Activated naive CD4-positive, alpha-beta T cell treated with Interleukin-2 at 50 U/mL for 16 hours (primary cell): ENCODE measurements at places on chromosomes 4 and X.

- DNase-seq = no peak
Measured at GRCh38 chrX:24204958-24205357, 55.4 kb downstream of the ZFX start.

DNA sequence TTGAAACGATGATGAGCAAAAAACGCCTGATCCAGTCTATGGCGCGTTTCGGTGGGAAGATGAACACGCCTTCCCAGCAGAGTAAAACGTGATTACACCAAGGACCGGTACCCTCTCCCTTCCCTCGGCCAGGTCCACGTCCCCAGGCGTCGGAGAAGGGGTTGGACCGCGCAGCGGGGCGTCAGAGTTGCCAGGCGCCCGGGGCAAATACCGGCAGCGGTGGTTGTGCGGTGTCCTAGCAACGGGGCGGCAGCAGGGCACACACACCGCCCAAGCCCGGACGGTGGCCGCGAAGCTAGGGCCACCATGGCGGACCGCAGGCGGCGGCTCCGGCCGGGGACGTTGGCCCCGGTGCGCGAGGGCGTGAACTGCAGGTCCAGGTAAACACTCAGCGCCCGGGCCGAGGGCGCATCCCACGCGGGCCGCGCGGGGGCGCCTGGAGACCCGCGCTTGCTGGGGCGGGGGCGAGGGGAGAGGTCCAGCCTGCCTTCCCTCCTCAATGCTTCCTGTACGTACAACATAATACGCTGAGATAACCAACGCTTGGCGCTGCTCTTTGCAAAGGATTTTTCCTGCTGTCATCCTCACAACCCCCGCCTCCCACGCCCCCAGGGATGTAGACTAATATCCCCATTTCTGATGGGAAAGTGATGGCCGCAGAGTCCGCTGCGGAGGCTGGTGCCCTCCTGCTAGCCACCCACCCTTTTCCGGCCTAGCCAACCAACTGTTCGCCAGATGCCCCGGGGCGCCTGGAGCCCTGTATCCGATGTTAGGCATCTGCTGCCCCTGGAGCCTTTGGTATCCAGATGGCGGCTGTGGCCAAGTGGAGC, at the start of gene FAM47E:
Gene FAM47E, plus strand, starts transcription at position 281 of the 830 bp plus-strand sequence. Its CDS starts 26 bp downstream, at position 307.
- peak; percentile 31 for DNase-seq

- no peak for DNase-seq
Measured at GRCh38 chr4:168784786-168785461, 225.1 kb downstream of the CBR4 start.

GRCh38 chr4:85725721-85726170, 250.8 kb downstream of the ARHGAP24 start:
- DNase-seq = no peak

DNA sequence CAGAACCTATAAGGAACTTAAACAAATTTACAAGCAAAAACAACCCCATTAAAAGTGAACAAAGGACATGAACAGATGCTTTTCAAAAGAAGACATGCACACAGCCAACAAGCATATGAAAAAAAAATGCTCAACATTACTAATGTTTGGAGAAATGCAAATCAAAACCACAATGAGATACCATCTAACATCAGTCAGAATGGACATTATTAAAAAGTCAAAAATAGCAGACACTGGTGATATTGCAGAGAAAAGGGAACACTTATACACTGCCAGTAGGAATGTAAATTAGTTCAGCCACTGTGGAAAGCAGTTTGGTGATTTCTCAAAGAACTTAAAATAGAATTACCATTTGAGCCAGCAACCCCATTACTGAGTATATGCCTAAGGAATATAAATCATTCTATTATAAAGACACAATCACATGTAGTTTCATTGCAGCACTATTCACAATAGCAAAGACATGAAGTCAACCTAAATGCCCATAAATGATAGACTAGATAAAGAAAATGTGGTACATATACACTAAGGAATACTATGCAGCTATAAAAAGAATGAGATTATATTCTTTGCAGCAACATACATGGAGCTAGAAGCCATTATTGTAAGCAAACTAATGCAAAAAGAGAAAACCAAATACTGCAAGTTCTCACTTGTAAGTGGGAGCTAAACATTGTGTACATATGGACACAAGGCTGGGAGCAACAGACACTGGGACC, 1509.4 kb downstream of the TECRL start:
- no peak for DNase-seq

- DNase-seq = peak; percentile 37
Measured at GRCh38 chr4:153151535-153152455, 52.4 kb upstream of the TRIM2 start.

DNA sequence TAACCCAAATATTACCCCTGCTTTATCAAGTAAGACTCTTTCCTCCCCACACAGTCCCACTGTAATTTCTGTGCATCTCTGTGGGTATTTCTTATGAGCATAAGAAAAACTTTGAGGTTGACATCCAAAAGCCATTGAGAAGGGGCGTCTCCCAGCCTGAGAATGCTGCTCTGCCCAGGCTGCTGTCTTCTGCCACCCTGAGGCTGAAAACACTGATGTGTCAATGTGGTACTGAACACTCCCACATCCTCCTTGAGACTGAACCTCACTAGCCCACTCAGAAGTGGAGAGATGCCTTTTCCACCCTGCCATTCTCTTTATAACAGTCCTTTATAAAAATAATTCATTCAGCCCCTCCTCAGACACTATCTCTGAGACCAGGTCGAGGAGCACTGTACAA, 120.8 kb downstream of the SMIM20 start:
- DNase-seq = peak; percentile 44

DNA sequence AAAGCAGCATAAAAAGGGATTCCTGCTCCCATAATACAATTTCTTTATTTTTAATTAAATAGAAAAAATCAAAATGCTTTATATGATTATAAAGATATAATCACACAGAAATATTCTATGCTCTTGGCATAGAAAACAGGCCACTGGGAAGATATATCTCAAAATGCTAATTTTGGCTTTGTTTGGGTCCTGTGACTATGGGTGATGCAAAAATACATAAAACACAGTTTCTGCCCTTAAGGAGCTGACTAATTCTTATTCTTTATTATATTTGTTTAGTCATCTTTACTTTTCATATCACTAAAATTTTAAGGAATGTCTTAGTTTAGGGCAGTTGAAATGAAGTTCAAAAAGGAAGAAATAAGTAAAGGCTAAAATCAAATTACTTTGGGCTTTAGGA, 7.0 kb upstream of the BMP3 start:
- DNase-seq = no peak

DNA sequence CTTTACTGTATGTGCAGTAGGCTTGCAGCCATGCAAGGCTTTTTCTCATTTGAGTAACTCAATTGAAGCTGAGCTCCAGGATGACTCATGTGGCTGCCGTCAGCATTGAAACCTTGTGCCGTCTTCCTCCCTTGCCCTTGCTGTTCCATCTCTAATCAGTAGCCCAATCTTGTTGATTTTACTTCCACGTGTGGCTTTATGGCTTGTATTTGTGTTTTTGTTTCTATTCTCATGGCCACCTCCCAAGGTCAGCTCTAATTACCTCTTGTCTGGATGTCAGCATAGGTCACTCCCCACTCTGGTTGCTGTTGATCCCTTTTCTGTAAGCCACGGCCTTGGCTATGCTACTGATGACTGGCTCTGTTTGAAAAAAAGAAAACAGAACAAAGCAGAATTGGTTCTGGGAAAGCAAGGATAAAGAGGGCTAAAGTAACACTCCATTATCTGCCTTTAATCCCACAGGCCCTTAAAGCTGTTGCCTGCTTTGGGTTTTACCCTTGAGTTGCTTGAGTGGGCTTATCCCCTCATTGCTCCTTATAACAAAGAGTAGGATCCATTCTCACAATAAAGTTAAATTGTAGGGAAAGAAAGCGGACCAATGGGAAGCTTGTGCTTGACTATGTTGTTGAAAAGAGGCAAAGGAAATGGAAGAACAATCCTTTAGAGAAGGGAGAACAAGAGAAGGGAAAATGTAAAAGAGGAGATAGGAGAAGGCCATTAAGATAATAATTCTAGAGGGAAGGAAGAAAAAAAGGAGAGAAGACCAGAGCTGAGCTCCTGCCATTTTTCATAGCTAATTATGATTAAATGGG, 173.9 kb upstream of the PGRMC2 start:
- DNase-seq = no peak

DNA sequence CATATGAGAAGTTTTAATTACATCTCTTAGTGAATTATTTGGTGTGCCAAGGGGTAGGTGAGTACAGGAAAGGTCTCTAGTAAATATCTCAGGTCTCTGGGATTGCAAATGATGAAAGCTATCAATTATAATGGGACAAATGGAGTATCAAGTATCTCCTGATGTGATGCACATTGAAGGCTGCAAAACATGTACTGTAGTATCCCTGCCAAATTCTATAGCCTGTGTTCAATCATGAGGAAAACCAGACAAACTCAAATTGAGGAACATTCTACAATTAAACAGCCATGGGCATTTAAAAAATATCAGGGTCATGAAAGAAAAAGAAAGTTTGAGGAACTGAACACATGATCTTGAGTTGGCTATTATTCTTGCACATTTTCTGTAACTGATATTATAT, 665.4 kb upstream of the PABPC4L start:
- no peak for DNase-seq

- no peak for DNase-seq
Measured at GRCh38 chrX:39703307-39703706, 394.5 kb downstream of the BCOR start.

GRCh38 chr4:40840255-40840984, 90.7 kb downstream of the NSUN7 start:
- DNase-seq = no peak

DNA sequence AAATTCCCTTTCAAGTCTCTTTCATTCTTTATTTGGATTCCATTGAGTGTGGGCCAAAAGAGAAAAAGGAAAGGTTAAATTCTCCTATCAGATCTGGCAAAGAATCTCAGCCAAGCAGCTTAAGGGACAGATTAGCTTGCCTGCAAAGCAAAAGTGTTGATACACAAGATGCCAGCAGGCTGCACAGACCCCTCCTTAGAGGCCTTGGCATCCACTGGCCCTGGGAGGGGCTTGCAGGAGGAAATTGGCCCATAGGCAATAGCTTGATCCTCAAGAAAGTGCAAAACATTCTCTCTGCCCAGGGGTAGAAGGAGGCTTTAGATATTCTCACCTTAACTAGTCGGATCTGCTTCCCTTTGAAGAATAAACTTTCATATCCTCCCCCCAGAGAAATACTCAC, 300.4 kb upstream of the CPEB2 start:
- DNase-seq = no peak

GRCh38 chr4:126838941-126839679, 793.6 kb upstream of the INTU start:
- DNase-seq = no peak

DNA sequence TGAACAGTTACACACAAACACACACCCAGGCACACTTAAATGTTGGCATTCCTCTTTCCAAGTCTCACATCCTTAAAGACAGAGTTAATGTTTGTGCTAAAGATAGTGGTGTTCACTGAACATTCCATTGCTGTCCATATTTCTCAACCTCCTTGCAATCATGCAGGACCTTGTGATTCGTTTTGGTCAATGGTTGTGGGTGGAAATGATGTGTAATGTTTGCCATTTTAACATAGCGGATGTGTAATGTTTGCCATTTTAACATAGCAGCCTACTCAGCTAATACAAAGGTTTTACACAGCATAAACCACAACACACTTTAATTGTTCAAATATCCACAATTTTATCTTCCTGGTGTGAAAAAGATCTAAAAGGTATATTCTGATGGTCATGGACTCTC, 93.9 kb downstream of the CEP44 start:
- DNase-seq = no peak

GRCh38 chr4:119132306-119132705, 3.3 kb upstream of the MYOZ2 start:
- DNase-seq = no peak

GRCh38 chr4:114527637-114528036, 71.0 kb upstream of the UGT8 start:
- DNase-seq = no peak

DNA sequence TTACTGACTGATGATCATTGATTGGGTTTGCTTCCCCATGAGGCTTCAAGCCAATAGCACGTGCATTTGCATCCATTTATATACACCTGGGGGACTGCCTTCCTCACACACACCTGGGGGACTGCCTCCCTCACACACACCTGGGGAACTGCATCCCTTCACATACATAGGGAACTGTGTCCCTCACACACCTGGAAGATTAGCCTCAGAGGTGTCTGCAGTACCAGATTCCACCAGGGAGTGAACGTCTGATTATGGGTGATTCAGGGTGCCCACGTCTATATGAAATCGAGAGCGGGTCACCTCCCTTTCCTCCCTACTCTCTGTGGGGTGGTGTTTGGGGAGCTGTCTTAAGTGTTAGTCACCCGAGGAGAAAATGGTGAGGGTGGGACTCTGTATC, 16.9 kb downstream of the CD99 start:
- DNase-seq = peak; percentile 29

DNA sequence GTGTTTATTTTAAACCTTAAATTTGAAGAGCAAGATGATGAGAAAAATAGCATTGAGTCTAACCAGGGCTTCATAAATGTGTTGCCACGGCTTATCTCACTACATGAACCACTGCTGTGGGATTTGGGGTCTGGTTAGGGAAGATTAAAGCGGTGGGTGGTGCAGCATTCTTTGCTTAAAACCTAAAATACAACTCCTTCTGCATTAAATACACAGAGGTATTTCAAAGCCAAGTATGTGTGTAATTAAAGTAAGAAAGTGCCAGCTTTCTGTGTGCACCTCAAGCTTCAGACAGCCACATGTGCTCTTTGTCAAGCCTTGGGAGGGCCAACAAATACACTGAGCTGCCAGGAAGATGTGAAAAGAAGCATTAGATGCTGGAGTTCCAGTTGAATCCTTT, 128.0 kb downstream of the CPE start:
- no peak for DNase-seq

DNA sequence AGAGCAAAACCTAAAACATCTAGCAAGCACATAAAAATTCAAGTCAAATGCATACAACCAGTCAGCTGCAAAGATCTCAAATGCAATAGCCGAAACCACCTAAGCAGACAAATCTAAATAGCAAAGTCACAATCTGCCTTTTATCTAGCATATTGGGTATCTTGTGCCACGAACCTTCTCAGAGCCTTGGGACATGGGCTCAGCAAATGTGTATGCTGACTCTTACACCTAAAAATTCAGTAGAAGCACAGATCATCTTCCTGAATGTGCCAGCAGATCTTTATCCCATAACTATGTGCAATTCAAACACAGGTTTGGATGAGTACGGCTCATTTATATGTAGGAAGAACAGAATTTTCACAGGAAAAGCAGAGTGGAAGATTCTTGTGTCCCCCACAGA, 492.1 kb downstream of the INPP4B start:
- DNase-seq = no peak

GRCh38 chr4:185134307-185134869, 8.7 kb upstream of the SLC25A4 start:
- no peak for DNase-seq

GRCh38 chr4:150987204-150987603, 27.9 kb downstream of the LRBA start:
- DNase-seq = no peak

DNA sequence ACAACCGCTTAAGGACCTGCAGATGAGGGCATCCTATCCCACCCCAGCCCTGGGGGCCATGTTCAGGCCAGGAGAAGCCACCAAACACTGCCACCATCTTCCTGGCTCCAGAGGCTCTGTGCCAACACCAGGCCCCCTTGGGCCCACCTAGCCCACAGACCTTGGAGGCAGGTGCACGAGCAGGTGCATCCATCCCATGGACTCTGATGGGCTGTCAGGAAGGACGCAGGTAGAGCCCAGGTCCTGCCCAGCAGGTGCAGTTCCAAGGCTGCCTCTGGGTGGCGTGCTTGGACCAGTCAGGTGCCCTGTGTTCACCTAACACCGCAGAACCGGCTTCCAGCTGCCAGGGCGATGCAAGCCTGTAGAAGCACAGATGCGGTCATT, 22.8 kb upstream of the PDE6B start:
- peak; percentile 56 for DNase-seq
